Occipital lobe (tissue), 3 donors: ENCODE measurements at places on chromosomes 13 and 19. TPM values are rescaled to one million over a fixed set of nuclear protein-coding genes. Genes with fewer than 3 reads are reported as not detected.

PLPP2 gene
- 0.62 TPM for total RNA-seq

CTXN1 gene
- total RNA-seq = 15.4 TPM

SHANK1 gene
- total RNA-seq = 15.9 TPM

NR2F6 gene
- 9.8 TPM for total RNA-seq

HIF3A gene
- total RNA-seq = 6.4 TPM

TMEM238 gene
- total RNA-seq = not detected

SGCG gene
- total RNA-seq = 0.16 TPM

IL4I1 gene
- not detected for total RNA-seq

PIK3R2 gene
- total RNA-seq = 43.5 TPM

PDX1 gene
- not detected for total RNA-seq

IGFL2 gene
- 0.31 TPM for total RNA-seq
